CD4-positive, alpha-beta T cell treated with Interleukin-17A for 1 hour (primary cell): ENCODE measurements at places on chromosomes 3 and 15.

DNA sequence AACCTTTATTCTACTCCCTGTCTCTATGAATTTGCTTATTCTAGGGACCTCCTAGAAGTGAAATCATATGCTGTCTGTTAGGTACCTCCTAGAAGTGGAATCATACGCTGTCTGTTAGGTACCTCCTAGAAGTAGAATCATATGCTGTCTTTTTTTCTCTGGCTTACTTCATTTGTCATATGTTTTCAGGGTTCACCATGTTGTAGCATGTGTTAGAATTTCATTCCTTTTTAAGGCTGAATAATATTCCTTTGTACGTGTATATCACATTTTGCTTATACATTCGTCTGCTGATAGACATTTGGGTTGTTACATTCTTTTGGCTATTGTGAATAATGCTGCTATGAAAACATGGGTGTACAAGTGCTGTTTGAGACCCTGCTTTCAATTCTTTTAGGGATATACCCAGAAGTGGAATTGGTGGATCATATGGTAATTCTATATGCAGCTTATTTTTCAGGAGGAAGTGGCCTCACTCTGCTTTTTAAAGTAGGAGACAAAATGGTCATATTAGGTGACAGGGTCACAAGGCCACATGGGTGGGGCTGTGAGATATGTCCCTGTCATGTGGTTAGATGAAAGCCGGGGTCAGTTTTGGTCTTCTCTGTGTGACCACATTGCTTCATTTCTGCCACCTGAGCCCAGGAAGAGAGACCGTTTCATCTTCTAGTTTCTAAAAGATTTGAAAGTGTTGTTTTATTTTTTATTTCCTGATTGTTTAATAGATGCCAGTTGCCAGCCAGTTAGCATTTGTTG, 76.7 kb downstream of the FLNB start:
- no peak for DNase-seq

GRCh38 chr3:45547764-45548680, 46.5 kb upstream of the LIMD1 start:
- no peak for DNase-seq

DNA sequence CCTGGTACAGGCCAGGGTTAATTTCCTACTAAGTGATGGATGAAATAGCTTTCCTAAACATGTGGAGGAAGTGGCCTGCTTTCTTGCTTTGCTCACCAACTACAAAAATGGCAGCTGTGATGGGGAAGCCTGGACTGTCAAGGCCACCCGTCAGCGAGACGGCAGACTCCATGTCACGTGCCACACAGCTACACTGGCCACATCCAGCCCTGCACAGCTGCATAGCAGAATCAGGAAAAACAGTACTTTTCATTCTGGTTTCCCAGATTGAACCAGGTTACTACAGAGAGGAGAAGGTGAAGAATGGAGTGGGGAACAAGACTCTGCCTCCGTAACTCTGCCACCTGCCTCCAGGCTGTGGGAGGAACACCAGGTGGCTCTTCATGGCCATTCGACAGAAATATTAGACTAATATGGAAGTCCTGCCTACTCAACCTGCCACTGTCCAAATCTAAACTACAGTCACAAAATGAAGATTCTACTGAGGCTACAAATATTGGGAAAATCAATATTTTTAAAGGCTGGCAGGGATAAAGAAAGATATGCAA, 174.3 kb downstream of the MAGI1 start:
- DNase-seq: no peak

DNA sequence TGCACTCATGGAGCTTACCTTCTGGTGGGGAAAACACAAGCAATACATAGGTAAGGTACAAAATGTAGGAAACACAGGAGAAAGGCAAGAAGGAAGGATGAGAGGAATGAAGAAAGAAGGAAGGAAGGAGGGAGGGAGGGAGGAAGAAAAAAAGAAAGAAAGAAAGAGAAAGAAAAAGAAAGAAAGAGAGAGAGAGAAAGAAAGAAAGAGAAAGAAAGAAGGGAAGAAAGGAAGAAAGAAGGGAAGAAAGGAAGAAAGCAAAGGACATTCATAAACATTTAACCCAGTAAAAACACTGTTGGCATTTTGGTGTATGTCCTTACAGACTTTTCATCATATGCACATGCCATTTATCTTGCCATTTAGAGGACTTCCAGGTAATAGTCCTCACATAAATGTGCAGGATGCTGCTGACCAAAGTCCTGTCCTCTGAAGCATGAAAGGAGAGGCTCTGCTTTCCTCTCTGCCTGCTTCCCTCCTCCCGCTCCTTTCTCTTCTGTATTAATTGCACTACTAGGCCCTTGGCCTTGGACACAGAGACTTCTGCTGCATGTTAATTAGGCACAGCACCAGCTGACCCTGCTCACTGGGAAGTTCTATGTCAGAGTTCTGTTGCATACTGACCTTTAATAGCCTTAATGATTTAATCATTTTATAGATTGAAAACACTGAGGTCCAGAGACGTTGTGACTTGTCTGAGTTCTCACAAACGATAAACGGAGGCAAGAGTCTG, 29.7 kb upstream of the NDUFB4 start:
- no peak for DNase-seq

DNA sequence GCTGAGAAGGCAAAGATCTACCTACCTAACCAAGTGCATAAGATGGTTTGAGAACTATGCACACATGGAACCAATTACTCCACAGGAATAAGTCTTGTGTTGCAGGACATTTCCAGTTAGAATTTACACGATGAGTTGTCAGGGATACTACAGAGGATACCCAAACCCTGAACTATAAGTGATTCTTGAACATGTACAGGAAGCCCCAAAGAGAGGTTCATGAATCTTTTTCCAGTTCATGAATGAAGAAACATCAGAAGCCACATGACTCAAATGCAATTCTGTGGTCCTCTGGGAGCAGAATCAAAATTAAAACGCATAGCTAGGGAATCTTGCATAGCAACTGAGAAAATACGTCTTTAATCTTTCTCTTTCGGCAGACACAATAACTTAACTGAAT, 114.1 kb upstream of the LMCD1 start:
- no peak for DNase-seq

- DNase-seq: no peak
These were observed 1.9 kb downstream of the ROBO2 start for GRCh38 chr3:77041811-77042210.

GRCh38 chr3:166829896-166830295, 550.2 kb downstream of the ZBBX start:
- no peak for DNase-seq

DNA sequence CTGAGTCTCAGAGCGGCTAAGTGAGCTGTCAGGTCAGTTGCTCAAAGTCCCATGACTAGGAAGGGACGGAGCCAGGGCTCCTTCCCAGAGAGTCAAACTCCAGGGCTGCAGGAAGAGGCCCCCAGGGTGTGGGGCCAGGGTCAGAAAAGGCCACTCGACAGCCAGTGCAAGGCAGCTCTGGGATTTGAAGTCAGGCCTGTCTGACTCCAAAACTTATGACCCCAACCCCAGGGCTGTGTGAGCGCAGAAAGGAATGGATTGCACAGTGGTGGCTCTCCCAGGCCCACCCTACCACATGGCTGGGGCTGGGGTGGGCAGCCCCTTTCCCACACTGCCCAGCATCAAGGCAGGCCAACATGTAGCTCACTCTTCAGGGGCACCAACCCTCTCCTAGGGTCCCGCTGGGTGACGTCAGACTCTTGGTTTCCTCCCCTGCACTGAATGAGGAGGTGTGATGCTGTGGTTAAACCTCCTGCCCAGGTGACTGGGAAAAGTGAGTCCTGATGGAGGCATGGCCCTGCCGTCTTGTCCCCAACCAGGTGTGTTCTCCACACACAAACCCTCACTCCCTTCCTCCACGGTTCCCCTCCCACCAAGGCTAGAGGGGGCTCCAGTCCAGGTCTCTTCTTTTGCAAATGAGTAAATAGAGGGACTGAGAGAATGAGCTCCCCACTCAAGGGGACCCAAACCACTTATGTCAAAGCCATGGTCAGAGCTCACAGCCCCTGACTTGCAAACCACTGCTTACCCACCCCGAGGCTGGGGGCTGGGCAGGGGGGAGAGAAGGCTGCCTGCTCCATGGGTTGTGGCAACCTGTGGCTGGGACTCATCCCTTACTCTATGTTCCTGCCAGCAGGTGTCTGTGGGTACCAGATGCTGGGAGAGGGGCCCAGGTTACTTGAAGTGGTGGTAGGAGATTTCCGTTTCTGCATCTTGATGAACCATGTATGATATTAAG, 23.8 kb upstream of the CORO2B start:
- no peak for DNase-seq

DNA sequence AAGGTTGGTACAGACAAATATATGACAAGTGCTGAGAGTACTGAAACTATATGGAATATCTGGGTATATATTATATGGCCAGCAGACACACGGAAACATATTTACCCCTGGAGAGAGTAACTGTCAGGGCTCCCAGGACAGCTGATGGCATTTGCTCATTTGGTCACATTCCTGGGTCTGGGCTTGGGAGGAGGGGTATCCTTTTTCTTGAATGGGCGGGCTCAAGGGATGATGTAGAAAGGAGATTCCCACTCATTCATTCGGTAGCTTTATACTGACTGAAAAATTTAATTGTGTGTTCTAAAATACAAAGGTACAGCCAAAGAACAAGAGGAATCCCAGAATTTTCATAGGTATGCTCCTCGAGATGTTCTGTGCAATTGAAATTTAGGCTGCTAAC, 131.0 kb downstream of the KCNAB1 start:
- no peak for DNase-seq

DNA sequence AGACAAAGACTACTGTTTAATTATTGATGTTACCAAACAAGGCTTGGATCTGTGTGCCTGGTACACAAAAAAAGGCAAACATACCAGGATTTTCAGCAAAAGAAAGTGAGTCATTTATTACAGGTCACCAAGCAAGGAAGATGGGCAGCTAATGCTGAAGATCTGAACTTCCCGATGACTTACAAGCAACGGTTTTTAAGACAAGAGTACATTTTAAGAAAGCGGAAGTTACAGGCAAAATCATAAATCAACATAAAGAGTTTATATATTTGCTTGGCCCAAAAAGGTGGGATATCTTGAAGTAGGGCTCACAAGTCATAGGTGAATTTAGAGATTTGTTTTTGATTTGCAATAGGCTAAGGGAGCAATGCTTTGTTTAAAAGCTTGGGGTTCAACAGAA, 125.4 kb upstream of the SPATA16 start:
- DNase-seq: no peak

DNA sequence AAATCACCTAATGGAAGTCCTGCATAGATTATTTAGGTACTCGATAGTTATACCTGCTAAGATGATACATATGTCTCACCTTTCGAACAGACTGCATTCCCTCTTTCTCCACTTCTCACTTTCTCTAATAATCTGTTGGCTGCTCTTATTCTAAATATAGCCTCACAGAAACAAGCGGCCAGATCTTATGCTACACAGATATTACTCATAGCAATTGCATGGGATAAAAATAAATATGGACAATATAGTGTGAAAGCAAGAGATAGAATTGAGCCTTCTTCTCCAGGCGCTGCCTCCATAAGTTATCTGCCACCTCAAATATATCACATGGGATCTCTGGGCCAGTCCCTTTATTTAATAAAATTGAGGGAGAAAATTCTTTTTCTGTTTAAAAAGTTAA, 29.5 kb upstream of the TGFBR2 start:
- DNase-seq: no peak

DNA sequence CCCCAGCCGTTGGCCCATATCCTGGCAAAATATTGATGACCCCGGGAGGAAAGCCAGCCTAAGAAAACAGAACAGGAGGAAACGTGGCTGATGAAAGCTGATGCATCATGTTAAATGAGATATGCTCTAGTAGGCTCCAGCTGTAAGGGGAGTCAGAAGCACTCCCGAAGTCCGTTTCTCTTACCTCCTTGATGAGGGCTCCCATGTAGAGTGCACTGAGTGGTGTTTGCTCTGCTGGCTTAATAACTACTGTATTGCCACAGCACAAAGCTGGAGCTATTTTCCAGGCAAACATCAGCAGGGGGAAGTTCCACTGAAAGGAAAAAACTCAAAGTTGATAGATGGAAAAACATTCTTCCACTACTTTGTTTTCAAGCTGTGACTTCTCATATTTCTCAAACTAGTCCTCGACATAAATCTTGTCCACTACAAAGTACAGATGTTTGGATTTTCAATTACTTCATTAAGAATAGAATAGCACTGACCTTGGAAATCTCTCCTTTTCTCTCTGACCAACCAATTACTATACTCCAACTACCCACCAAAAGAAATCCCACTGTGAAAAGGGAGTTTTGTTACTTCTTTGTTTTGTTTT, 72.7 kb downstream of the ALDH1A2 start:
- no peak for DNase-seq

- no peak for DNase-seq
These were observed 23.3 kb downstream of the ST3GAL6 start for GRCh38 chr3:98786364-98787006.

DNA sequence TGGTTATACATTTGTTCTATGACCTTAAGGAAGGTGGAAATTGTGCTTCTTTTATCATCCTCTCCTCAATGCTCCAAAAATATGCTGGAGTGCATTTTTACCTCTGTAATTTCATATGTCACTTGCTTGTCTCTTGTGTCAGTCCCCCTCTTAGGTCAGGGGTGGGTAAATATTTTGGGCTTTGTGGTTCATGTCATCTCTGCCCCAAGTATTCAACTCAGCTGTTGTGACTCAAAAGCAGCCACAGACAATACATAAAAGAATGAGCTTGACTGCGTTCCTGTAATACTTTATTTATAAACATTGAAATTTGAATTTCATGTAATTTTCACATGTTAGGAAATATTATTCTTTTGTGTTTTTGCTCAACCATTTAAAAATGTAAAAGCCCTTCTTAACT, 60.4 kb upstream of the SLC24A5 start:
- DNase-seq: no peak

- DNase-seq: peak; percentile 17
These were observed 328.3 kb downstream of the THSD4 start for GRCh38 chr15:71443538-71443937.

DNA sequence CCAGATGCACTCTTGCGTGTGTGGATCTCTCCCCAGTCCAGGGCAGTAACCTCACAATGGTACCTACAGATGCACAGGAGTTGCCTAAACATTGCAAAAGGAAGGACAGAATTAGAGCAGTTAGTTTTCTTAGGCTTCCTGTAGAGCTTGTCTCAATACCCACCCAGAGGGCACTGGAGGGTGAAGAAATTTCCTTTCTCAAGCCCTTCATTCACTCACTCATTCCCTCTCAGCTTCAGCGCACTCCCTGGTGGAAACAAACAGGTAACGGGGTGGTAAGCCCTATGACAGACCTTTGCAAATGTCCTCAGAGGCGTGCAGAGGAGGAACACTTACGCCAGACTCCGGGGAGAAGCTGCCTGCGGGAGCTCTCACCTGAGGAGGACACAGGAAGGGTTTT, 267.4 kb upstream of the HES1 start:
- no peak for DNase-seq

DNA sequence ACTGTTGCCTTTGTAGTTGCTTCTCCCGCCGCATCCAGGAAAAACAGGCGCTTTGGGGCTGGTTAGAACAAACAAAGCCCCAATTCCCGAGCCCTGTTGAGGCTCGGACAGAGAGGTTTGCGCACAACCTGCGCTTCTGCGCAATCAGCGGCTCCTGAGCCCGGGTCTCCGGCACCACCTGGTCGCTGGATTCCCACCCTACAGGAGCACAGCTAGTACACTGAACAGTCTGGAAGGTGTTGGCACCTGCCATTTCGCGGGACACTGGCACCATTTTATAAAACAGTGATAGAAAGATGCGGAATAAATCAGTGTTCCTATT, 13.8 kb downstream of the ZIC4 start:
- no peak for DNase-seq

- no peak for DNase-seq
These were observed 13.9 kb downstream of the NUP210 start for GRCh38 chr3:13406190-13406589.
